GM23248 (cell line): ENCODE measurements at places on chromosomes 2 and 18. TPM values are rescaled to one million over a fixed set of nuclear protein-coding genes. Genes with fewer than 3 reads are reported as not detected.

The BMP10 gene
- not detected in 2 replicates for total RNA-seq

The TMEM198 gene
- total RNA-seq: 5.8 and 6.2 TPM in 2 replicates

The ACOXL gene
- not detected in 2 replicates for total RNA-seq

The PPP4R1 gene
- 85.5 and 97.9 TPM in 2 replicates for total RNA-seq

The ATP6V1B1 gene
- total RNA-seq: not detected in 2 replicates

The GKN2 gene
- total RNA-seq: not detected in 2 replicates

The VIL1 gene
- total RNA-seq: not detected in 2 replicates

The GPR75 gene
- total RNA-seq: 0.43 and 2.1 TPM in 2 replicates

The CYP27A1 gene
- 3.9 and 4.1 TPM in 2 replicates for total RNA-seq

The SFXN5 gene
- total RNA-seq: 16.4 and 17.1 TPM in 2 replicates

The TCF23 gene
- not detected in 2 replicates for total RNA-seq

The LINC00305 gene
- total RNA-seq: not detected in 2 replicates

The PROM2 gene
- 0.22 TPM in 1 of 2 replicates, not detected in the other for total RNA-seq

The IHH gene
- not detected in 2 replicates for total RNA-seq

The PDCL3 gene
- 11.1 and 12.1 TPM in 2 replicates for total RNA-seq

The LRRTM4 gene
- not detected in 2 replicates for total RNA-seq

The CDCA7 gene
- 3.0 and 3.3 TPM in 2 replicates for total RNA-seq

The CTIF gene
- 46.8 and 49.2 TPM in 2 replicates for total RNA-seq

The FBXO11 gene
- 25.8 and 33.1 TPM in 2 replicates for total RNA-seq

The SERPINB3 gene
- not detected in 2 replicates for total RNA-seq

The DRC1 gene
- total RNA-seq: 0.89 TPM in 1 of 2 replicates, not detected in the other

The LIPG gene
- 0.25 and 0.43 TPM in 2 replicates for total RNA-seq

The ERBB4 gene
- total RNA-seq: not detected in 2 replicates

The CAPN13 gene
- not detected in 2 replicates for total RNA-seq

The POTEC gene
- total RNA-seq: not detected in 2 replicates

The SP140 gene
- not detected in 2 replicates for total RNA-seq

The SLC5A7 gene
- total RNA-seq: not detected in 2 replicates

The SERPINB4 gene
- not detected in 2 replicates for total RNA-seq

The TSGA10 gene
- 1.4 and 3.0 TPM in 2 replicates for total RNA-seq

The LRRC30 gene
- total RNA-seq: not detected in 2 replicates

The SLC30A3 gene
- not detected in 2 replicates for total RNA-seq

The GALR1 gene
- not detected in 2 replicates for total RNA-seq

The LOXL3 gene
- total RNA-seq: 52.4 and 56.9 TPM in 2 replicates
